ENCODE measurements at places on chromosomes 16 and 17.

DNA sequence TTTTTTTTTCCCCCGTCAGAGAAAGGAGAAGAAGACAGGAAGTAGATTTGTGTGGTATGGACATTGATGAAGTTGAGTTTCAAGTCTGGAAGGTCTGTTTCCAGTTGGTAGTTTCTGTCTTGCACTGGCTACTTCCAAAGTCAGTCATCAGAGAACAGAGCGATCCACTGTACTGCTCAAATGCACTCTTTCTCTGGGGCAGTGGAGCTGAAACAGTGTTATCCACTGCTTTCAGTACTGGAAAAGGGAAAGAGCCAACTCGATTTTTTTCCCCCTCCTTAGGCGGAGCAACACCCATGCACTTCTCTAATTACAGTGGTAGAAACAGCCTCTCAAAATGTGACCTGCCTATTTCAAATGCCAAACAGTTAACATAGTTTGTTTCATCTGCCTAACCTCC lies 7.4 kb downstream of the PRKCA start:
- no peak for DNase-seq

DNA sequence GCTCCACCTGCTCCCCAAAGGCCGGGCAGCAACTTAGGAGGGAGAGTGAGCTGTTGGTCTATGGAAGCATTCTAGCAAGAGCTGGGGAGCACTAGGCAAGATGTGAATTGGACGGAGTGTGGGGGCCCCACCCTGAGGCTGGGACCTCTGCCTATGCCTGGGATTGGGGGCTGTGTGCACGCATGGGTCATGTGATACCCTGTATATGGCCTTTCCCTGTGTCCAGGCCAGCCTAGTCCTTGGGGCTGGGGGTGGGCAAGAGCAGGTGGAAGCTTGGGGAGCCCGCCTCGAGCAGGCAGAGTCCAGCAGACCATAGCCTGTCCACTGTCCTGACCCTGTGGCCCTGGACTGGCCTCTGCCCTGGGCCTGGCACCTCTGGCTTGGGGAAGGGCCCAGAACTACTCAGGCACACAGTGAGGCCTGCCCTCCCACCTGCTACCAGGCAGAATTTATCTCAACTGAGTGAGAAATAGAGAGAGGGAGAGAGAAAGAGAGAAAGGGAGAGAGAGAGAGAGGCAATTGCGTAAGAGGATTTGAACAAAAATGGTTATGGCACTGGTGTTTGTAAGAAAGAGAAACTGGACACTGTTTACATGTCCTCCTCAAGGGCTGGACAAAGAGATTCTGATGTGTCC lies 19.1 kb downstream of the PDP2 start:
- DNase-seq, result no peak

DNA sequence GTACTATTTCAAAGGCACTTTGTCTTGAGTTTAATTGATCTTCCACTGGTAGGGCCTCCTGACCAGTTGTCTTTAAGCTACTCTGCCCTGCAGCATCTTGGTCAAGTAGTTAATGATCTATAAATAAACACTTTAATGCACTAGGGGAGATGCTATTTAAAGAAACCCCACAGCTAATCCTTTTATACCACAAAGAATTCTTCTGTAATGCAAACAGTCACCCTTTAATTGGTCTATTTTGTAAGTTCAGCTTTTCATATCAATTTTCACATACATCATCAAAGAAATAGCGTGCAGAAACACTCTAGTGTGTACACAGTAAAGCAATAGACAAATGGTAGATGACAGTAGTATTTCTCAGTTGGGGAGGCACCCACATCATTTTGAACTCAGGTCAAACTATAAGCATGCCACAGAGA lies 70.3 kb downstream of the PMP22 start:
- DNase-seq, result no peak

- DNase-seq, result no peak
Measured at GRCh38 chr17:80123791-80124190, 22.4 kb downstream of the GAA start.

- no peak for DNase-seq
Measured at GRCh38 chr17:50625032-50625871, 9.4 kb upstream of the ABCC3 start.

- DNase-seq, result no peak
Measured at GRCh38 chr17:12567077-12568053, 98.3 kb upstream of the MYOCD start.

GRCh38 chr16:46844771-46845170 lies 13.8 kb upstream of the C16orf87 start:
- no peak for DNase-seq

GRCh38 chr17:67315865-67316264 lies 50.5 kb downstream of the PSMD12 start:
- DNase-seq, result no peak
